Hepatic stellate cell (primary cell): ENCODE measurements at places on chromosomes 1 and 21.
A peak's percentile ranks its signal among the peaks of the same experiment; 100 is the strongest.

- DNase-seq, result peak; percentile 9
Measured at GRCh38 chr1:86466986-86467385, 1.7 kb upstream of the CLCA1 start.

DNA sequence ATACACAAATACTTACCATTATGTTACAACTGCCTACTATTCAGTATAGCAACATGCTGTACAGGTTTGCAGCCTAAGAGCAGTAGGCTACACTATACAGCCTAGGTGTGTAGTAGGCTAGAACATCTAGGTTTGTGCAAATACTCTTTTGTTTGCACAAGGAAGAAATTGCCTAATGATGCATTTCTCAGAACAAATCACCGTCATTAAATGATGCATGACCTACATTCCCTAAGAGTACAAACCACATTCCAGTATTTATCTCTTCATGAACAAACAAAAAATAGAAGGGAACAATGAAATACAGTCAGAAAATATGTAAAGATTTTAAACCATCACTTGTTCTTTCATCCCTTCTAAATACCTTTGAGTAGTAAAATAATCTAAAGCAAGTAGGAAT, 109.7 kb upstream of the HP1BP3 start:
- no peak for DNase-seq

DNA sequence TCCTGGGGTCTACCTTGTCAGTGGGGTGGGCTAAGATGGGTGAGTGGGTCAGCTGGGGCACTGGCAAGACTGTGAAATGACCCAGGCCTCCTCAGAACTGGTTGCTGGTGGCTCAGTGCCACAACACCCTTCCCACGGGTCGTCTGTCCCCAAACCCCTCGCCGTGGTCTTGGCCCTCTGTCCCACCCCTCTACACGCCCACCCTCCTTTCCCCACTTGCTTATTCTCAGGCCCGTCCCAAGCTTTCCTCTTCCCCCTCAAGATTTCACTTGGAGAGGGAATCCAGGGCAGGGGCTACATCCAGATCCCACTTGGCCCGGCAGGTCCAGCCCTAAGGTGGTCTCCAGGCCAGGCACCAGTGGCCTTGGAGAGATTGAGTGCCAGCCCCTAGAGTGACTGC, 16.7 kb downstream of the CSF1 start:
- no peak for DNase-seq

DNA sequence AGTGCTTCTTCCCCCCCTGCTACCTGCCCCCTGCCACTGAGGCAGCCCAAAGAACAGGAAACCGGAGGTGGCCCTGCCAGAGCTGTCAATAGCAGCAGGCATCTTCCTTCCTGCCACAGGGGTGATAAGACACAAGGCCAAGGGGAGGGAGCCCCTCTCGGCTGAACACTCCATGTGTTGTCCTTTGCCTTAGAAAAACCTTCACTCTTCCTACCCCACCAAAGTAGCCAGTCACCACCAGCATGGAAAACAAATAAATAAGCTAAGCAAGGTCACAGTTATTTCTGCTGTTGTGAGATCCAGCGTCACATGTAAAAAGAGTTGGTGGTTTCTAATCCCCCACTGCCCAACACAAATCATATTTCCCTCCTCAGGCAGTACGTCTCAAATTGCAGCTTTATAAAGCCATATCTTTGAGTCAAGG, 104.8 kb upstream of the DPT start:
- no peak for DNase-seq

- DNase-seq, result no peak
Measured at GRCh38 chr1:169465281-169465680, 20.5 kb downstream of the SLC19A2 start.

DNA sequence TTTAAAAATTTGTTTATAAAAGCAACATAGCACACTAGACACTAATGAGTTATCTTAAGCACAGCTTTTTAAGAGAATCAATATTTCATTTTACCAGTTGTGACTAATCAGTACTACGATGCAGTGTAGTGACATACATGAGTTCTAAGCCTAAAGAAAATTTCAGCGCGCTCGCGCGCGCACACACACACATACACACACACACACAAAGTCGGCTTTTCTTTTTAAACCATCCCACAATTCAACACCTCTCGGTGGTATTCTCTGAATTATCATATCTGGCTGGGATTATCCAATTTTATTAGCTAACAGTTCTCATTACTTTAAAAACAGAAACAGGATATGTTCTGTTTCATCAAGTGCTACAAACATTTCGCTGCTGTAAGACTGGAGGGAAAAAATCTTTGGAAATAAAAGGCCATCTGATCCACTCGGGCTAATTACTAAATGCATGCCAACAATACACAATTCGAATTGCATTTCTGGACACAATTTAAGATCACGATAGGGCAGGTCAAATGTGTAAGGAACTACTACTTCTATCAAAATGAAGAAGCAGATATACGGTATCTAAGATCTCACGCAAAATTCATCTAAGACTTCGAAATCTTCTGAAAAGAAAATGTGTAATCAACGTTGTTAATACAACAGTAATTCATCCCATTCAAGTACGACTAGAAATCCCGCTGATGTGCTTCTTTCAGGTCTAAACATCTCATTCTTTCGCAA, 1.2 kb downstream of the TUT4 start:
- DNase-seq, result no peak

- DNase-seq, result peak; percentile 37
Measured at GRCh38 chr1:1246577-1247340, at the start of gene C1QTNF12. Gene C1QTNF12, minus strand, starts transcription at chr1:1246722. Its CDS starts 32 bp downstream, at chr1:1246690.

DNA sequence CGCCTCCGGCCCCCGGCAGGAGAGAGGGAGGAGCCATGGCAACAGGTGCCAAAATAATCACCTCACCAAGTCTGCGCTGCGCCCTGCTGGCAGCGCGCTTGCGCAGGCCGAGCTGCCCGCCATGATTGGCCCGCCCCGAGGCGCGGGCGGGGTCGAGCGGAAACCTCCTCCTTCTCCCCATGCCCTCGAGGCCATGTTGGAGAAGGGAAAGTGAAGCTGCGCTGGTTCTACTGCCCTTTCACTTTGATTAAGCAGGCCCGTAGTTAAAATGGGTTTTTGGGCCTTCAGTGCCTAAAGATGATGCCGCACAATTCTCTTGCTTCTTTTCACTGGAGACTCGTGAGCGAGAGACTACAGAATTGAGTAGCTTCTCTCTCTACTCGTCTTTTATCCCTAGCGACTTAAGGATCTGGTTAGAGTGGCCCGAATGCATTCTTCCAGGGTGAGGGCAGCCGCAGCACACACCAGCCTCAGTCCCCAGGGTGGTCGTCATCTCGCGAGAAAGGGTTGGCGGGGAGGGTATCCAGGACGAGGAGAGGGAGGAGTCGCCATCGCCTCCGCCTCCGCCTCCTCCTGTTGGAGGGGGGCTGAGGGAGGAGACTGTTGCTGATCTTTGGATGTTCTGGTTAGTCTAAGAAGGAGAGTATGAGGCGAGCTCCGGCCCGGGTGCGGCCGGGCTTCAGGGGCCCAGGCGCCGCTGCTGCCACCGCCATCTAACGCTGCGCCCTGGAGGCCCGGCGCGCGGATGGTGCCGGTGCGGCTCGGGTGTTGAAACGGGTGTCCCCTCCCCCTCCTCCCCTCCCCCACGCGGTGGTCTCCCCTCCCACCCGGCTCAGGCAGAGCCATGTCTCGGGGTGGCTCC, at the start of gene DCAF6:
Gene DCAF6 (plus strand): TSS at position 616 of the 862 bp plus-strand sequence. CDS start 229 bp downstream, at position 845.
- DNase-seq, result peak; percentile 98

- no peak for DNase-seq
Measured at GRCh38 chr1:112316254-112316913, 79.6 kb upstream of the CTTNBP2NL start.
